SJCRH30 (cell line): ENCODE measurements at places on chromosomes 16 and 17. TPM values are rescaled to one million over a fixed set of nuclear protein-coding genes. Genes with fewer than 3 reads are reported as not detected.
A peak's percentile ranks its signal among the peaks of the same experiment; 100 is the strongest.

Gene ZNF750
- not detected in 2 replicates for total RNA-seq

Gene TBL3
- total RNA-seq = 30.6 and 31.8 TPM in 2 replicates

Gene KRTAP2-3
- not detected in 2 replicates for total RNA-seq

Gene NOTUM
- 1.8 and 3.3 TPM in 2 replicates for total RNA-seq

Gene TBX4
- 0.35 and 0.42 TPM in 2 replicates for total RNA-seq

Gene CSH2
- total RNA-seq = not detected in 2 replicates

Gene VWA3A
- total RNA-seq = not detected in 2 replicates

Gene CCL13
- total RNA-seq = not detected in 2 replicates

Gene TBC1D3G
- total RNA-seq = not detected in 2 replicates

Gene SOST
- not detected in 2 replicates for total RNA-seq

Gene SKA2
- total RNA-seq = 174 and 210 TPM in 2 replicates

Gene CDYL2
- total RNA-seq = 0.05 and 0.14 TPM in 2 replicates

DNA sequence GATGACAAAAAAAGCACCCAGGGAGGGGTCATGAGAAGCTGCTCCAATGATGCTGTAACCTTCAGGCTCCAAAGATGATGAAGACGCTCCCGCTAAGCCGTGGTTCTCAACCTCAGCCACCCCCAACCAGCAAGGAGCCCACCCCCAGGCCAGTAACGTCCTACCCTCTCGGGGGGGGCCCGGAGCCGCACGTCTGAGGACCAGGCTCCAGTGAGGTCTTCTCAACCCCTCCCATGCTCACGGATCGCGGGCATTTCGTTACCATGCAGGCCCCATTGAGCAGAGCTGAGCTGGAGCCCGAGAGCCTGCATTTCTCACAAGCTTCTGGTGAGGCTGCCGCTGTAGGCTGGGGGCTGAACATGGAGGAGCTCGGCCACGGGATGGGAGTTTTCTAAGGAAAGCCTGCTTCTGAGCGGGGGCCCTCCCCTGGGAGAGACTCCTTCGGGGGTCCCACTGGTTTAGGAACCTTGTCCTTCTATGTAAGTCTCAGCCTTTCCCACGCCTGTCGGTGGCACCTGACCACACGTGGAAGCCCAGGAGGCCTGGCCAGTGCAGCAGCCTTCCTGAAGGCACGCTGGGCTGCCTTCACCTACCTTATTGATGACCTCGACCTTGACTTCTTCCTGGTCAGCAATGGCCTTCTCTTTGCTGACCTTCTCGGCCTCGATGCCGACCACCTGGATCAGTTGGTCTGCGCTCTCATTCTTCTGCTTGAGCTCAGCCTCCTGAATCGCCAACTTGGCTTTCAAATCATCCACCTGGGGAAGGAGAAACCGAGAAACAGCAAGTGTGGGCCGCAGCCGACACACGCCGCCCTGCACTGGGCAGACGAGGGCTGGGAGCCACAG, 82.7 kb downstream of the PGS1 start:
- no peak for DNase-seq
- H3K4me1 ChIP-seq = peaks cover 2% of the 10 kb centered on the region; the same call in 1 of the 2 replicates
- H3K4me3 ChIP-seq = no peak overlapping the region
- H3K27ac ChIP-seq = no peak overlapping the region

DNA sequence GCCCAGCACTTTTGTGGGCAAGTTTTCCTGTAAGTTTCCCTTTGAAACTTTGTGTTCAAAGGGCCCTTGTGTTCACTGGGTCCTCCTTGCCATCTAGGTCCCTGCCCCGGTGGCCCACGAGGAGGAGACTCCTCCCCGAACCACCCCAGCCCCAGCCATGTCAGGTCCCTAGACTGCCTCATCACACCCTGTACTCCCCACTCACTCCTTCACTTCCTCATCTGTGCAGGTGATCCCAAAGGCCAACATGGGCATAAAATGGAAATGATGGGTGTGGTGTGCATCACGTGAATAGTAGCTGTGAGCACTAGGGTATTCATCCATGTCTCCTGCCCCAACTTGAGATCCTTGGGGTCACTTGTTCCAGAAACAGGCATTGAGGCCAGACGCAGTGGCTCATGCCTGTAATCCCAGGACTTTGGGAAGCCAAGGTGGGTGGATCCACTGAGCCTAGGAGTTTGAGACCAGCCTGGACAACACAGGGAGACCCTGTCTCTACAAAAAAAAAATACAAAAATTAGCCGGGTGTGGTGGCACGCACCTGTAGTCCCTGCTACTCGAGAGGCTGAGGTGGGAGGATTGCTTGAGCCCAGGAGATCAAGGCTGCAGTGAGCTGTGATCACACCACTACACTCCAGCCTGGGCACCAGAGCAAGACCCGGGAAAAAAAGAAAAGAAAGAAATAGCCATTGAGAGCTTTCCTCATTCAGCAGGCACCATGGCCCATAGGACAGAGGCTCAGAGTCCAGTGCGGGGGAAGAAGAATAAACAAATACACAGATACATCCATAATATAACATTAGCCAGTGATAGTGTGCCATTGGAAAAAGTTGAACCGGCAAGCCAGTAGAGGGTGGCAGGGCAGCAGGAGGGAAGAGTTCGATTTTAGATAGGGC, 74.5 kb downstream of the KATNIP start:
- no peaks in the 10 kb centered on the region for H3K36me3 ChIP-seq
- H3K4me3 ChIP-seq = no peak overlapping the region
- peaks cover 17% of the 10 kb centered on the region; the same call in 1 of the 2 replicates for H3K4me1 ChIP-seq

DNA sequence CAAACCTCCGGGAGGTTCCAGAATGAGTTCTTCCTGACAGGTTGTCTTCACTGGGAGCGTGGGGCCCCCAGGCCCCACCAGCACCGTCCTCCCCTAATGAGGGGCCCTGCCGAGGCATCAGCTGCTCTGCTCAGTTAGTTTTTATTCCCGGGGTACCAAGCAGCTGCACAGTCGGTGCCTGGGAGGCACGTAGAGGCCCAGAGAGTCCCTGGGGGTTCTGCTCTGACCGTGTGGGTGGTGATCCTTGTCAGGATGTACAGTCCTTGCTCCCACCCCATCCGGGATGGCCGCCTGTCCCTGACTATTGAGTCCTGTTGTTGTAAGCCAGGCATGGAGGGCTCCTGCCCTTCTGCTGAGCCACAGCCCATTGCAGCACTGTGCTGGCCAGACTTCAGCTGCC, 18.5 kb downstream of the NMRAL1 start:
- no peak overlapping the region for H3K4me3 ChIP-seq
- no peak overlapping the region for H3K27ac ChIP-seq
- DNase-seq = peak; percentile 59
- no peaks in the 10 kb centered on the region for H3K27me3 ChIP-seq

DNA sequence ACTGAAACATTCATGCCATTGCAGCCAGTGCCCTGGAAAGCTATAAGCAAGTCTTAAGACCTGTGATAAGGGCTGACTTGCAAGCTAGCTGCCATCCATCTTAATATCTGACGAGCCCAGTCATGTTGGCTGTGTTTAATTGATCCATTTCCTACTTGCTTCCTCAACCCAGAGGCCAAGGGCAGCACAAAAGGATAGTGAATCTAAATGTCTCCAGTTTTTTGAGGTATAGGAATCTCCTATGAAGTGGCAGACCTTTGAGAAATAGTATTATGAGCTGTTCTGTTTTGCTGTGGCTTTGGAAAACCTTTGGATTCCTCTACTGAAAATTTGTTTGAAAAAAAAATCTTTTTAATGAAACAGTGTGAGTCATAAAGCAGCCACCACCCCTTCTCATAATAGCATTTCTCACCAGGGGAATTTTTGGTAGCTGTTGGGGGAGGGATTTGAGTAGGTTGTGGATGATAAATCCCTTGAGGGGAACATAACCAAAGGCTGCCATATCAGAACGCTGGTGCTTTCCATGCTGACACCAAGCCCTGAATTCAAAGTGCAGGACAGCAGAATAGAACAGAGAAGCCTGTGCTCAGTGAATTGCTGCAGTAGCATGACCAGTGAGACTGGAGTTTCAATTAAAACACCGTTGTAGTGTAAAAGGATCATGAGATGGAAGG, 12.9 kb downstream of the ZNRF1 start:
- H3K27ac ChIP-seq = no peak overlapping the region
- no peaks in the 10 kb centered on the region for H3K27me3 ChIP-seq
- no peaks in the 10 kb centered on the region for H3K36me3 ChIP-seq
- peaks cover 3% of the 10 kb centered on the region; the same call in 1 of the 2 replicates for H3K4me1 ChIP-seq
- DNase-seq = no peak

- H3K4me1 ChIP-seq = no peaks in the 10 kb centered on the region; the same call in 1 of the 2 replicates
- DNase-seq = no peak
- peaks cover 66% of the 10 kb centered on the region for H3K36me3 ChIP-seq
- H3K4me3 ChIP-seq = no peak overlapping the region
- no peaks in the 10 kb centered on the region for H3K27me3 ChIP-seq
Measured at GRCh38 chr17:62600805-62601204, 26.7 kb upstream of the MRC2 start.

- H3K4me3 ChIP-seq = no peak overlapping the region
- H3K4me1 ChIP-seq = no peaks in the 10 kb centered on the region
- H3K36me3 ChIP-seq = no peaks in the 10 kb centered on the region; the same call in 1 of the 2 replicates
- DNase-seq = no peak
- H3K27me3 ChIP-seq = no peaks in the 10 kb centered on the region
Measured at GRCh38 chr17:74824961-74825627, 34.6 kb downstream of the GRIN2C start.

DNA sequence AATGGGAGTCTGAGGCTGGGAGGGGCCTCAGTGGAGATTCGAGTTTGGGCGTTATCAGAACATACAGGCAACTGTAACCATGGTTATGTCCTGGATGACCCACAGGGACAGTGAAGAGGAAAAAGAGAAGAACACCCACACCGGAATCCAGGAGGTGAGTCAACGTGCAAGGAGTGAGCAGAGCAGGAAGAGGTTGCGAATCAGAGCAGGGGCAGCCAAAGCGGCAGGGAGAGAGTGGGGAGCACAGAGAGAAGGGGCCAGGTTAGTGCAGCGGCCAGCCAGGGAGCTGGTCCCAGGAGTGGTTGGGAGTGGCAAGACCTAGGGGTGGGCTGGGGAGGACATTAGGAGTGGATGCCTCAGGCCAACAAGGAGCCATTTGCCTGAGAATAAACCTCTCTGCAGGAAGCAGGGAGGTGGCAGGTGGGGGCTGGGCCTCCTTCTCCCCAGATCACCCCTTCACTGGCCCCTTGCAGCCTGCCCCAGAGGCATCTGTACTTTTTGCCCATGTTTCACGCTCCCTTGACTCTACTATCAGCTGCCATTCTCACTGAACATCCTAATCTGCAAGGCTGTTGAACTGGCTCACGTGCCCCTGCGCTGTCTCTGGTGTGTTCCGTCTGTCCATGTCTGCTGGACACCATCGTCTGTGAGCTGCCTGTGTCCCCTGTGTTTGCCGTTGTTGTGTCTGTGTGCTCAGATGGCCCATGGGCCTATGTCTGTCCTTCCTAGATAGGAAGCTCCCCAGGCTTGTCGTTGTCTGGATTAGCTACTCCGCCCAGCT, 5.1 kb downstream of the KRT13 start:
- no peaks in the 10 kb centered on the region for H3K36me3 ChIP-seq
- no peak overlapping the region for H3K4me3 ChIP-seq
- no peaks in the 10 kb centered on the region for H3K27me3 ChIP-seq
- DNase-seq = no peak
- no peak overlapping the region for H3K27ac ChIP-seq

DNA sequence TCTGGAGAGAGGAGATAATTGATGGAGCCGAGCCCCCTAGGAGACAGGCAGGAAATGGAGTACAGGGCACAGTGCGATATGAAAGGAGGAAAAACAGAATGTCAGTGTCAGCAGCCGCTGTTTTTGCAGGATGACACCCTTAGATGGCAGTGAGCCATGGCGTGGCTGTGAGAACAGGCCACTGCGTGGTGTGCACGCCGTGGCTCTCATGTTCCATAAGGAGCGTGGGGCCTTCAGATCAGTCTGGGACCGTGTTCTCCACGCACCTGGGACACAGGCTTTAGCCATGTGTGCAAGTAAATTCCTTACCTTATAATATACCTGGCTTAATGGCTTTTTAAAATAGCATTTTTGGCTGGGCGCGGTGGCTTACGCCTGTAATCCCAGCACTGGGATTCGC, 198.0 kb downstream of the KATNIP start:
- no peak overlapping the region for H3K27ac ChIP-seq
- H3K4me1 ChIP-seq = no peaks in the 10 kb centered on the region

GRCh38 chr17:57785022-57785421, 39.9 kb upstream of the CCDC182 start:
- H3K4me3 ChIP-seq = no peak overlapping the region
- H3K4me1 ChIP-seq = peaks cover 10% of the 10 kb centered on the region
- no peak for DNase-seq
- no peaks in the 10 kb centered on the region for H3K27me3 ChIP-seq
- no peak overlapping the region for H3K27ac ChIP-seq
